ENCODE measurements at places on chromosomes 2 and 18.

DNA sequence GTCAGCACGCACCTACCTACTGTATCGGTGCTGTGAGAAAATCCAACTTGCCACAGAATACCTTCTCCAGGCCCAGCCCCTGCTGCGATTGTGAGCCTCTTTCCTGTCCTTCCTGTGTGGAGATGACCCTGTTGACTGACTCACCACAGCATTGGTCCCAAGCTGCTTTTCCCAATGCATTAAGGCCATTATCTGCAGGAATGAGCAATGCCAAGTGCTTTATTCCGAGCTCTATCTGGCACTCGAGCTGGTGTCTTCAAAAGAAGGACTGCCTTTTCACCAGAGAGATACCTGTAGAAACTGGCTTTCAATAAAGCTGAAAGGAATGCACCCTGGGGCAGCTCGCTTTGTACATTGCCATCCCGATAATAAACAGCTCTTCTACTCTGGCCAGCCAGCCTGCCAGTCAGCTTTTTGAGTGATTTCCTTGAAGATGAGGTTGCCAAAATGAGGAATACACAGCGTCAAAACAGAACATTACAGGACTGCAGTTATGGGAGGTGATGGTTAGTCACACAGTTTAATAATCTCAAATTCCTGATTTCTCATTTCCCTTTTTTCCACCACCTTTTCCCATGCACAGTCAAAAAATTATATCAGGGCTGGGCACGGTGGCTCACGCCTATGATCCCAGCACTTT lies 8.3 kb upstream of the RNF103 start:
- DNase-seq = no peak

DNA sequence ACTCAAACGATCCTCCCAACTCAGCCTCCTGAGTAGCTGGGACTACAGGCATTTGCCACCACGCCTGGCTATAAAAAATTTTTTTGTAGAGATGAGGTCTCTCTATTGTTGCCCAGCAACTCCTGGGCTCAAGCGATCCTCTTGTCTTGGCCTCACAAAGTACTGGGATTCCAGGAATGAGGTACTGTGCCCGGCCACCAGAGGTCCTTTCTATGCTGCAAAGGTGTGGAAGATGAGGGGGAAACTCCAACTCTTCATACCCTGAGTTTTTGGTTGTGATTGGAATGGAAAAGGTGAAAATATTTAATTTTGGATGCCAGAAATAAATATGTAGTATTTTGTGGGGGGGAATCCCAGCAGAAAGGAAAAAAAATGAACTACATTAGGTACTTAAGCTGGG lies 36.0 kb downstream of the MRPL33 start:
- DNase-seq = no peak

GRCh38 chr2:238290091-238290509 lies 1.7 kb upstream of the PER2 start:
- DNase-seq = no peak

GRCh38 chr18:28407681-28408080 lies 230.8 kb upstream of the CDH2 start:
- DNase-seq = no peak

GRCh38 chr18:66193938-66194337 lies 410.0 kb downstream of the CDH19 start:
- DNase-seq = no peak

All from stimulated activated CD8-positive, alpha-beta memory T cell treated with anti-CD3 and anti-CD28 coated beads, Interleukin-4, amount 100 ng/mL, for 1 hour (primary cell).